Caco-2 (cell line): ENCODE measurements at places on chromosomes 2 and 18. TPM values are rescaled to one million over a fixed set of nuclear protein-coding genes. Genes with fewer than 3 reads are reported as not detected.

The NT5C1B gene
- not detected in 2 replicates for total RNA-seq

The NT5DC4 gene
- 3.3 and 4.0 TPM in 2 replicates for total RNA-seq

The PROM2 gene
- total RNA-seq = 0.82 and 1.5 TPM in 2 replicates

The CYS1 gene
- total RNA-seq = 0.91 and 1.4 TPM in 2 replicates

The CDCA7 gene
- 51.1 and 58.1 TPM in 2 replicates for total RNA-seq

The LIMS2 gene
- total RNA-seq = 9.6 and 10.0 TPM in 2 replicates

DNA sequence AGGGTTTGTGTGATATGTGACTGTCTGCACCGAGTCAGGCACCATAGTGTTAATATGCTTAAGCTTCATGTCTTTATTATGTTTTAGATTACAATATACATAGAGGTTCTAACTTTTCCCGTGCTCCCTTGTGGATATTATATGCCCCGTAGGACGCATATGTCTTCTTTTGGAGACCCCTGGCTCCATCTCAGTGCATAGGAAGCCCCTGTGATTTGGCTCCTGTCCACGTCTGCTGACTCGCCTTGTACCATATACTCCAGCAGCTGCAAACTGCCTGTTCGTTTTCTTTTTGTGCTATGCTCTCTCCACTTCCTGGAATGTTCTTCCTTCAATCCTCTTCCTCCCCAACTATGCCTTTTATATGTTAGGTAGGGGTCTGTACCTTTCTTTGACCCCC, 110.9 kb downstream of the PTRHD1 start:
- no peaks in the 10 kb centered on the region for H3K4me1 ChIP-seq
- H3K27ac ChIP-seq = no peak overlapping the region
- no peak overlapping the region for H3K4me3 ChIP-seq
- no peaks in the 10 kb centered on the region; the same call in 1 of the 2 replicates for H3K36me3 ChIP-seq
- no peak for DNase-seq

GRCh38 chr2:47063538-47063930, 91.6 kb downstream of the STPG4 start:
- peaks cover 47% of the 10 kb centered on the region for H3K4me1 ChIP-seq
- 0 out of 2 replicates have a peak, but pooled peaks cover 1% of the 10 kb centered on the region for H3K36me3 ChIP-seq
- no peak for DNase-seq
- no peak overlapping the region for H3K4me3 ChIP-seq
- no peaks in the 10 kb centered on the region for H3K27me3 ChIP-seq

GRCh38 chr2:42074661-42075060, 26.8 kb downstream of the PKDCC start:
- H3K27me3 ChIP-seq = no peaks in the 10 kb centered on the region
- DNase-seq = no peak
- H3K4me3 ChIP-seq = no peak overlapping the region
- peaks cover 27% of the 10 kb centered on the region for H3K4me1 ChIP-seq
- no peaks in the 10 kb centered on the region; the same call in 1 of the 2 replicates for H3K36me3 ChIP-seq

- H3K27ac ChIP-seq = no peak overlapping the region
- no peak overlapping the region for H3K4me3 ChIP-seq
- no peaks in the 10 kb centered on the region for H3K36me3 ChIP-seq
- no peak for DNase-seq
- no peaks in the 10 kb centered on the region for H3K4me1 ChIP-seq
Measured at GRCh38 chr2:129667577-129667976, 311.9 kb upstream of the RAB6C start.

DNA sequence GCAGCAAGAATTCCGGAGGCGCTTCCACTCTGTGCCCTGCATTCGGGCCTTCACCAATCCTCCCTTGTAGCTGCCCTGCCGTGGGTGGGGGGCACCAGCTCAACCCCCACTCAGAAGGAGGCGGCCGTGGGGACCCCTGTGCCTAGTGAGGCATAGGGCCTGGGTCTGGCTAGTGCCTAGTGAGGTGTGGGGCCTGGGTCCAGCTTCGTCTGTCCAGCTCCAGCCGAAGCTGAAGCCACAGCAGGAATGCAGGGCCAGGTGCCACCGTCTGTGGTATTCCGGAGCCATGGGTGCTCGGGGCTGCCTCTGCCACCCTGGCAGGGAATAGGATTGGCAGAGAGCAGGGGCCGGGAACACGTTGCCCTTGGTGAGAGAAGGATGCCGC, 12.3 kb downstream of the ODC1 start:
- H3K27ac ChIP-seq = no peak overlapping the region
- H3K4me3 ChIP-seq = no peak overlapping the region
- H3K27me3 ChIP-seq = no peaks in the 10 kb centered on the region

- H3K4me1 ChIP-seq = peaks cover 8% of the 10 kb centered on the region
- no peak overlapping the region for H3K4me3 ChIP-seq
- H3K27ac ChIP-seq = no peak overlapping the region
- no peaks in the 10 kb centered on the region for H3K36me3 ChIP-seq
- no peaks in the 10 kb centered on the region for H3K27me3 ChIP-seq
Measured at GRCh38 chr2:97726261-97727064, 13.1 kb downstream of the ZAP70 start.

DNA sequence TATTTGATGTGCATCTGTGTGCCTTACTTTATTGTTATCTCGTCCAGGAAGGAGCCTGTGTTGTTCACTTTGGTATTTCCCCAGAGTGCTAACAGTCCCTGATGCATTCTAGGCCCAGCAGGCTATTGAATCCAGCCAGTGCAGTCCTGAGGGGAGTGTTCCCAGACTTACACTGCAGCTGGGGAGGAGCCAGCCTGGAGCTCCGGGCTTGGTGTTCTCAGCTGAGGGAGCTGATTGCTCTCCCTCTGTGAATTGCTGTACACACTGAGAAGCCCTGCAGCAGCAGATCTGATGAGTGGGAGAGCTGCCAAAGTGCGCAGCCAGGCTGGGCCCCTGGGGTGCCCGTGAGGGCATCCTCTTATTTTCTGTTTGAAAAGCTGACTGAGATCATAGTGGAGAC, 159.2 kb downstream of the GALNT3 start:
- no peaks in the 10 kb centered on the region for H3K27me3 ChIP-seq
- H3K4me3 ChIP-seq = no peak overlapping the region
- DNase-seq = peak; percentile 55
- no peaks in the 10 kb centered on the region for H3K36me3 ChIP-seq

DNA sequence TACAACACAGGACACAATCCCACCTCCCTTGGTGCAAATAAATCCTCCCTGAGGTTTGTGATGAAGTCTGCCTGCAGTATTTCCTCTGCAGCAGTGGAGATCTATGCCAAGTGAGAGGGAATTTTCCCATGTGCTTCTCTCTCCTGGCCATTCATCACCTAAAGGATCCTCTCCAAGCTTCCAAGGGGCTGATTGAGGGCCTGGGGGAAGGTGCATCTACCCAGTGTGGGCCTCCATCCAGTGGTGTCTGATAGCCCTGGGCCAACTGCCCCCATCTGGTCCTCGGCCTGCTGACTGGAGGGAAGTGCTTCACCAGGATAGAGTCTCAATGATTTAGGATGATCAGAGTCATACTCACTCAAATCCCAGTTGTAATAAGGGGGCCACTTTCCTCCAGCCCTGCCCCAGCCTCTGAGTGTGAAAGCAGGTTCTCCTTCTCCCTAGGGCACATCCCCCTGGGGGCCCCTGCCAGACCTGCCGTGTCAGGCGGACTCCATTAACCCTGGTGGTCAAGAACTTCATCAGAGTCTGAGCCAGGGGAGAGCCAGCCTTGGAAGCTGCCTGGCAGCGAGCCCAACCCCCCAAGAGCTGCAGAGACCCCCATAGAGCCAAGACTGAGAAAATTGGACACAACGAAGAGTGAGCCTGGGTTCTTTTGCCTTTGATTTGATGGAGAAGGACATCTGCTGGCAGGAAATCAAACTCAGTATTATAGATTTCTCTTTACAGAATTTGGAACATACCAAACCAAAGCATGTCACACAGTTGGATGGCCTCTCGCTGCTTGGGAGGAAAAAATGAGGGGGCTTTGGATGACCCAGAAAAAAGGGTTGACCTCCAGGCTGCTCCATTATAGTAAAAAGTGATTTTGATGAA, 509.6 kb downstream of the CMPK2 start:
- H3K27ac ChIP-seq = no peak overlapping the region
- H3K27me3 ChIP-seq = no peaks in the 10 kb centered on the region
- no peaks in the 10 kb centered on the region for H3K36me3 ChIP-seq
- H3K4me3 ChIP-seq = no peak overlapping the region
- H3K4me1 ChIP-seq = no peaks in the 10 kb centered on the region
- no peak for DNase-seq

- no peak overlapping the region for H3K4me3 ChIP-seq
- H3K36me3 ChIP-seq = no peaks in the 10 kb centered on the region
- no peak for DNase-seq
- H3K27me3 ChIP-seq = no peaks in the 10 kb centered on the region
- no peaks in the 10 kb centered on the region for H3K4me1 ChIP-seq
- no peak overlapping the region for H3K27ac ChIP-seq
Measured at GRCh38 chr2:22189893-22190480, 1066.2 kb downstream of the TDRD15 start.

GRCh38 chr2:97931118-97931857, 64.5 kb downstream of the TMEM131 start:
- no peak overlapping the region for H3K27ac ChIP-seq
- 0 out of 2 replicates have a peak, but pooled peaks cover 17% of the 10 kb centered on the region for H3K4me1 ChIP-seq
- no peaks in the 10 kb centered on the region for H3K36me3 ChIP-seq
- DNase-seq = no peak
